ENCODE measurements at places on chromosomes 11 and 22. TPM values are rescaled to one million over a fixed set of nuclear protein-coding genes. Genes with fewer than 3 reads are reported as not detected.

DNA sequence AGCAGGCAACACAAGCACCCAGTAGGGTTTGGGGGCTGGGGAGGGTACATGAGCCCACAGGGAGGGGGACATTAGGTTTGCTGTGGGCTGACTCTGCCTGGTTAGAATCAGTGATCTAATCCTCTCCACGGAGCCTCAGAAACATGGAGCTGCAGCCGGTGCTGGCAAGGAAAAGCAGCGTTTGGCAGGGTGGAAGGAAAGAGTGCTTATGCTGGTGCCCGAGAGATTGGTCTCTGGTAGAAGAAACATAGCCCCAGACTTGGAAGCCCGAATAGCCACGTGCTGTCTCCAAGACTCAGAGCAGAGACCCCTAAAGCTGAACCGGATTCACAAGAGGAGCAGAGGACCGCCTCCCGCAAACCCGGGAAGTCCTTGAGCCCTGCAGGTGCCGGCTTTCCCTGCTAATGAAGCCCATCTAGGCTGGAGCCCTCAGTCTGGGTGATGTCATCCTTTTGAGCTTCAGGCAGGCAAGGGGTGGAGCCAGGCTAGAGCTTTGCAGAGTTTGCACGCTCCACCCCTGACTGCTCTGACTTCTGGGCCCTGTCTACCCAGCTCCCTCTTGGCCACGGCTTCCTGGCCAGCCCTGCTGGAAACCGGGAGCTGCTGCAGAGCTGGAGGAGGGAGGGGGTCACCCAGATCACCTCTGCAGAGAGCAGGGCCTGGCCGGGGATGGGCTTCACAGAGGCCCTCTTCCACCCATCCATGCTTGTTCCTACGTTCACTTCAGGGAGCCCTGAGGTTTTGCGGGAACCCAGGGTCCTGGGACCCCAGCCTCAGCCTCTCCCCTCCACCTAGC, 35.0 kb upstream of the JAM3 start:
- DNase-seq = peak; percentile 98

GRCh38 chr11:91265946-91266345, 958.7 kb upstream of the FAT3 start:
- DNase-seq = peak; percentile 17

DNA sequence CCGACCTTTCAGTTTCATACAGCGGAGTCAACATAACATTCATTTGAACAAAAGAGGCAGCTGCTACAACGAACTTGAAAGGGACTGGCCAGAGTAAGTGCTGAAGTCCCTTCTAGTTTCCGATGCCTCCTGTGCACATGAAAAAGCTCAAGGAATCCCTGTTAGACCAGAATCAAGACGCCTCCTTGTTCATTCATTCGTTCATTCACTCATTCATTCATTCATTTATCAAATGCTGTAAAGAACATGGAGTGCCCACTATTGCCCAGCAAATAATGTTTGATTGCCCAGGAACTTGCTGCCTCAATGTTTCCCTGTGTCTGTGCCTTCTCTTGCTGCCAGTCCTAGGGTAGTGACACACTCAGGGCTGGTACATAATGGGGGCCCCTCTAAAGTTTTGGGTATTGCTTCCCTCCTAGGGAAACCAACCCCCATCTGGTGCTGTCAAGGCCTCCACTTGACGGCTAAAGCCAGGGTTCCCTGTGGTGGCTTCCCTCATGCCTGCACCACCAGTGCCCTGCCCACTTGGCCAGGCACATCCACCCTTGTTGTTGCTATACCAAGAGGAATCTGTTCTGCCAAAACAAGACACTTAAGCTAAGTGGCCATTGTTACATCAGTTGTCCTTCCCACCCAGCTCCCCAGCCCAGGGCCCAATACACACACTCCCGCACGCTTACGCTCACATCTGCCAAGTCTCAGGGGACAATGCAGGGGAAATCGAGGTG, 3.8 kb downstream of the TMPRSS13 start:
- no peak for DNase-seq

DNA sequence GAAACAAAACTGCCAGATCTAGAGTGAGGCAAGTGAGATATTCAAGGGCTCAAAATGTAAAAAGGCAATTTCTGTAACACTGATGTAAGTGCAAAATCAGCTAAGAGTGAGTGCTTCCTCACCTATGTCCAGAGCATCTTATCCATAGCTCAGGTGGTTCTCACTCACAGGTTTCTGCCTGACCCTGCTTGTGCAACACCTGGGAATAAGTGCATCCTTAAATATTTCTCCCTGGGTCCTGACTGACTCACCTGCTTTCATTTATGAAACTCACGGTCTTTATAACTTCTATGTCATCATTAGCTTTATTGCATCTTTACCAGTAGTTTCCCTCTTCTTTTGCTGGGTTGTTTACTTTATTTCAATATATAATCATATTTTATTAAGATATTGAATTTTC, 260.6 kb downstream of the CNTN5 start:
- DNase-seq = no peak

- DNase-seq = no peak
Observed at GRCh38 chr11:78914503-78914902, 339.8 kb upstream of the NARS2 start.

- peak; percentile 21 for DNase-seq
Observed at GRCh38 chr22:37121887-37122591, 12.5 kb upstream of the TMPRSS6 start.

- DNase-seq = peak; percentile 29
Observed at GRCh38 chr11:6321961-6322362, 1.7 kb upstream of the CAVIN3 start.

GRCh38 chr22:17569971-17570511, 6.7 kb downstream of the SLC25A18 start:
- no peak for DNase-seq

- DNase-seq = no peak
Observed at GRCh38 chr11:123321636-123322035, 108.4 kb upstream of the GRAMD1B start.

- peak; percentile 67 for DNase-seq
Observed at GRCh38 chr11:46381048-46381818, at the start of gene MDK. Gene MDK (plus strand): TSS chr11:46381669. CDS start chr11:46382058, 389 bp downstream.

- peak; percentile 3 for DNase-seq
Observed at GRCh38 chr11:71338801-71339395, 86.5 kb upstream of the SHANK2 start.

DNA sequence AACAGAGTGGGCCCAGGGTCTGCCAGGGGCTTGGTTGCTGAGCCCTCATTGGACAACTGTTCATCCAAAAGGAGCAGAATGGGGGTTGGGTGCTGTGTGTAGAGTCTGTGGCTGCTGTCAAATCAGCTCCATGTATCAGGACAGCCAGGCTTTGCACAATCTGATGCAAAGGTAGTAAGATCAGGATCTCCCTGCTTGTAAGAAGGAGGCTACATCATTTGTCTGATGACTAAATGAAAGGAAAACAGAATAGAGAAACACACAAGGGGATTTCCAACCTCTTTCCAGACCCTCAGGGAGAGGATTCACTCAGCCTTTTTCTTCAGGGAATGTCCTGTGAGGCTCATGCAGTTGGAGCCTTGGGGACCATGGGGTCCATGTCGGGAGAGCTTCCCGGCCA, 7.2 kb downstream of the MICAL2 start:
- no peak for DNase-seq

DNA sequence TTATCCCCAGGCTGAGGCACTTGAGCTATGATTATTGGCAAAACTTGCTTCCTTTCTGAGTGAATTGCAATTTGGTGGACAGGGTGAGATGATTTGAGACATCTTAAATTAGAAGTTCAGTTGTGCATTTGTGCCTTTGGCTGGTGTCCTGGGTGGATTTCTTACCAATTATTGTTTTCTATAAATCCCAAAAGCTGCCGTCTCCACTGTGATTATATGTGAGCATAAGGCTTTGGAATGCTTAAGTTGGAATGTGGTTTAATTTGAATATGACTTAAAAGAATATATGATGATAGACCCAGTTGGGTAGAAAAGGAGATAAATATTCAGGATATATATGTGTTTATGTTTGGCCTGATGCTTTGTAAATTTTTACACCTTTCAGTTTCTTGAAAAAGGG, 70.0 kb downstream of the EXT2 start:
- no peak for DNase-seq

- no peak for DNase-seq
Observed at GRCh38 chr11:61114913-61115312, 12.6 kb downstream of the CD5 start.

- no peak for DNase-seq
Observed at GRCh38 chr22:27381552-27381951, 420.0 kb downstream of the MN1 start.

GRCh38 chr11:17876827-17877226, 136.0 kb downstream of the SERGEF start:
- peak; percentile 35 for DNase-seq

GRCh38 chr11:116519499-116519898, 253.3 kb downstream of the BUD13 start:
- DNase-seq = no peak

DNA sequence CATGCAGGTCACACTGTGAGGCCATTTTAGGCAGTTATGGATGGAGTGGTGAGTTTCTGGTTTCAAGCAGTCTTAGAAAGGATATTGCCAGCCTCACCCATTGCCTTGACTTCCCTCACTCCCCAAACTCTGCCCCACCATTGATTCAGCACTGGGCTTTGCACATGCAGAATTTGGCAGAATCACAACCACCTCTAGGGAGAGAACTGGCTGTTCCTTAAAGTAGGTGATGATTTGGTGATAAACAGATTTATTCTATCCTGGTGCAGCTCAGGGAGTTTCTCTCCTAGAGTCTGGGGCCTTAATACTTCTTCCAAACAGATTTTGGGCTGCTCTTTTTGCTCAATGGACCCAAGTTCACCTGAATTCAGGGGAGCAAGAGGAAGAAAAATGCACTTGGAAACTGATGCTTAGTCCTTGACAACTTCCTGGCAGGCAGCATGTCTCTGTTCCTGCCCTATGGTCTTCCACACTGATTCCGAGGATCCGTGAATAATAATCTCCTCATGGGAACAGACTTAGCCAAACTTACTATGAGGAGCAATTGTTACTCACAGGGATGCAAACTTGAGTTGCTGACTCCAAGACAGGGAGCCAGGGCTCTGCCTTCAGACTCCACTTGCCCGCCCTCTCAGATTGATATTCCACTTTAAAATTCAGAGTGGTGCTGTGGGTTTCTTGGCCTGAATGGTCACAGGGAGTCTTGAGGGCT, 129.7 kb upstream of the PARVA start:
- DNase-seq = no peak

DNA sequence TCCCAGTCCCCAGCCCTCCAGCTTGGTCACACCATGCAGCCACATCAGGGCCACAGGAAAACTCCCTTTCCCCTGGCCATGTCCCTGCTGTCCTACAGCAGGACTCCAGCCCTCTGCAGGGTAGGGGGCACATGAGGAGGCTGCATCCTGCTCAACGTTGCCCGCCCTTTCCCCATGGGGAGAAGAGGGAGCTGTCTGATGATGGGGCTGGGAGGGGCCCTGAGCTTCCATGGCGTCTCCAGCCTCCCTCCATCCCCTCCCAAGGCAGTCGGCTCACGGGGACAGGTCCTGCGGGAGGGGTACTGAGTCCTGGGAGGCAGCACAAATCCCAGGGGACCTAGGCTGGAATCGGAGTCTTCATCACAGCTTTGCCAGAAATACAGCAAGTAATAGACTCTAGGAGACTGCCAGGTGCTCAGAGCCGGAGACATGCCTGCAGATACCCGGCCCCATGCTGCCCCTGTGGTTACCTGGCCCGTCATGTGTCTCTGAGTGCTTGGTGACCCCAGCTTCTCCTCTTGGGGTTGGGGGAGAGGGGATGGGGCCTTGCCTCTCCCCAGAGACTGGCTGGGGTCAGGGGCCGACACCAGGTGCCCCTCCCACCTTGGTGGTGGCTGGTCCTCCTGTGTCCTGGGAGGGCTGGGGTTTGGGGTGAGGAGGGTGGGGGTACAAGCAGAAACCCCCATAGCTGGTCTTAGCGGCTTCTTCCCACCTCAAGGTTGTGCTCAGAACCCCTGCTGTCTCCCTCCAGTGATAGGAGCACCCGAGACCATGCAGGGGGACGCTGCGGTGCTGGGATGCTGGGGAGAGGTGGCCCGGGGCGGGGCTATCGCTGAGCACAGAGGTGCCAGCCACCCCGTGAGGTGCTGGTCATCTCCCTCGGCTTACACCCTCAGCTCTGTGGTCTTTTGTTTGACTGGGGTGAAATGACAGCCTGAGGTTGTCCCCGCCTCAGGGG, 2.3 kb downstream of the MRGPRE start:
- DNase-seq = no peak

DNA sequence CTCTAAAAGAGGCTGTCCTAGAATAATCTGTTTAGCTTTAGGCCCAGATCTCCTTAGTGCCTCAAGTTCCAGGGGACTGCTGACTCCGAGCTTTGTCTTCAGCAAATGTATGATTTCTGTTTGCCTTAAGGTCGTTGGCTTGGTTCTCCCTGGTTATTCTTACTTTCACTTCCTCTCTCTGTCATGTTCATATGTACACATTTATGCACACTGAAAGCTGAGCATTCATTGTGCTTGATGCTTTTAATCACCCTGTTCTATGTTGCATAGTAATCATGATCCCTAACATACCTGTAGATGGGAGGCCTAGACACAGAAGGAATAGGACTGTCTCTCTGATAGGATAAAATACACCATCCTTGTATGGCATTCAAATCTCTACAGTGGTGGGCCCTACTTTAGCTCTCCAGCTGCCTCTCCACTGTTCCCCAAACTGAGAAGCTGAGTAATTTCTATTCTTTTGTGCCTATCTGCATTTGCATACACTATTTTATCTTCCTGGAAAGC, 7.2 kb downstream of the PPFIBP2 start:
- peak; percentile 64 for DNase-seq

- DNase-seq = peak; percentile 96
Observed at GRCh38 chr11:95150956-95151684, 61.5 kb downstream of the ENDOD1 start.

PGR gene
- 14.0 TPM for total RNA-seq

PIH1D2 gene
- total RNA-seq = not detected

RGL4 gene
- 3.1 TPM for total RNA-seq

MUC2 gene
- under 0.01 TPM for total RNA-seq

OR10D3 gene
- total RNA-seq = 0.24 TPM

CDC45 gene
- 0.96 TPM for total RNA-seq

YPEL4 gene
- total RNA-seq = 3.4 TPM

CEP57 gene
- total RNA-seq = 119 TPM

ANO3 gene
- total RNA-seq = 4.6 TPM

CYB5R3 gene
- 43.8 TPM for total RNA-seq

OR52E8 gene
- total RNA-seq = 1.9 TPM

CELSR1 gene
- total RNA-seq = 4.8 TPM

MRGPRX4 gene
- total RNA-seq = 0.96 TPM

SLC22A8 gene
- total RNA-seq = 0.72 TPM

MAP6 gene
- total RNA-seq = 10.4 TPM

GTSE1 gene
- 3.4 TPM for total RNA-seq

ZNF408 gene
- 4.1 TPM for total RNA-seq
